Stimulated activated CD4-positive, alpha-beta T cell treated with anti-CD3 and anti-CD28 coated beads, Interleukin-15, amount 100 ng/mL, for 48 hours (primary cell): ENCODE measurements at places on chromosomes 7 and 10.

GRCh38 chr10:11209830-11210181 is 192.1 kb downstream of the CELF2 start:
- no peak for DNase-seq

- no peak for DNase-seq
Measured at GRCh38 chr7:3143869-3144775, 100.5 kb upstream of the CARD11 start.

GRCh38 chr7:154672659-154673415 is 330.1 kb downstream of the PAXIP1 start:
- no peak for DNase-seq

GRCh38 chr7:66696774-66697191 is 43.8 kb upstream of the RABGEF1 start:
- DNase-seq: no peak

DNA sequence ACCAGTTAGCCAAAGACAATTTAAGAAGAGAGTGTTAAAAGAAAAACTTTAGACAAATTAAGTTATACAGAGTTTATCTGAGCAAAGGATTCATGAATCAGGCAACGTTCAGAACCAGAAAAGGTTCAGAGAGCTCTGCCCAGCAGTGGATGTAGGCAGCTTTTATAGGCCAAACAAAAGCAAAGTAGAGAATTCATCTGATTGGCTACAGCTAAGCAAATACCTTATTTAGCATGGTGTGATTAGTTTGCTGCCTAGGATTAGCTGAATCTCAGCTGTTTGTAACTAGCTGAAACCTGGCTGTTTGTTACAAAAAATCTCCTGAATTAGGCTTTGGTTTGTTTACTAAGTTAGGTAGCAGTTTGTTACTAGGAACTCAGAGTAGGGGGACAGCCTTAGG is 66.0 kb downstream of the SLC25A40 start:
- DNase-seq: no peak

GRCh38 chr7:24500599-24500998 is 72.7 kb upstream of the PALS2 start:
- DNase-seq: no peak

- no peak for DNase-seq
Measured at GRCh38 chr10:43706166-43706565, 57.5 kb upstream of the ZNF32 start.

DNA sequence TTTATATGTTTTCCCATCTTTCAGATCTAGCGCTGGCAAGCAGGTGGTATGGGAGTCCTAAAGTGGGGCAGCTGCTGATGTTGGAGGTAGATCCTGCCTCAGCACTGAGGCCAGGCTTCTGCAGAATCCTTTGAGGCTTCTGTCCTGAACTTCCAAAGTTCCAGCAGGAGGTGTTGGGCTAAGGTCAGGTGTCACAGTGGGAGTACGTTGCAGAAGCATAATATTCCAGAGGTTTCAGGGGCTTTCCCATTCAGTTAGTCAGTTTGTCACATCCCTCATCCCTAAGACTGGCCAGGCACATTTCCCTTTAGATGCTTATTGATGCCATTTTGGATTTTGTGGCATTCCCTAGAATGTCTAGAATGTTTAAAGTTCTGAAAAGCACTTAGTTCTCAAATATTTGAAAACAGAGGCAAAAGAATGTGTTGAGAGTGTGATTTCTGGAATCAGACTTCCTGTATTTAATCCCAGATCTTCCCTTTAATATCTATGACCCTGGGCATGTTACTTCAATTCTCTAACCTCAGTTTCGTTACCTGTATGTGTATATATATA is 319.1 kb upstream of the PHYHIPL start:
- no peak for DNase-seq

DNA sequence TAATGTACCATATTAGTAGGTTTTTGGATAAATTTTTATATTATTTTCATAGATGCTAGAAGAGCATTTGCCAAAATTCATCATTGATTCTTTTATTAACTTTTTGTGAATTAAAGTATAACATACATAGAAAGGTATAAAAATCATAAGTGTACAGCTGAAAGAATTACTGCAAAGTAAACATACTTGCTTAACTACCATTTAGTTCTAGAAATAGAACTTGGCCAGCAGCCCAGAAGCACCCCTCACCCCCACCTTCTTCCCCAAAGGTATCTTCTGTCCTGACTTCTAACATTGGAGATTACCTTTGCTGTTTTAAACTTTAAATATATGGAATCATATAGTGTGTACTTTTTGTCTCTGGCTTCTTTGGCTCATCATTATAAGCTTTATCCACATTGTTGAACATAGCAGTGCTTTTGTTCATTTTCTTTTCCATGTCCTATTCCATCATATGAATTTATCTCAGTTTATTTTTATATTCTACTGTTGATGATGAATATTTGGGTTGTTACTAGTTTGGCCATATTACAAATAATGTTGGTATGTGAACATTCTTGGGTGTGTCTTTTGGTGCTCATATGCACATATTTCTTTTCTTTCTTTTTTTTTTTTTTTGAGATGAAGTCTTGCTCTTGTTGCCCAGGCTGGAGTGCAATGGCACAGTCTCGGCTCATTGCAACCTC is 142.8 kb downstream of the ADK start:
- no peak for DNase-seq

DNA sequence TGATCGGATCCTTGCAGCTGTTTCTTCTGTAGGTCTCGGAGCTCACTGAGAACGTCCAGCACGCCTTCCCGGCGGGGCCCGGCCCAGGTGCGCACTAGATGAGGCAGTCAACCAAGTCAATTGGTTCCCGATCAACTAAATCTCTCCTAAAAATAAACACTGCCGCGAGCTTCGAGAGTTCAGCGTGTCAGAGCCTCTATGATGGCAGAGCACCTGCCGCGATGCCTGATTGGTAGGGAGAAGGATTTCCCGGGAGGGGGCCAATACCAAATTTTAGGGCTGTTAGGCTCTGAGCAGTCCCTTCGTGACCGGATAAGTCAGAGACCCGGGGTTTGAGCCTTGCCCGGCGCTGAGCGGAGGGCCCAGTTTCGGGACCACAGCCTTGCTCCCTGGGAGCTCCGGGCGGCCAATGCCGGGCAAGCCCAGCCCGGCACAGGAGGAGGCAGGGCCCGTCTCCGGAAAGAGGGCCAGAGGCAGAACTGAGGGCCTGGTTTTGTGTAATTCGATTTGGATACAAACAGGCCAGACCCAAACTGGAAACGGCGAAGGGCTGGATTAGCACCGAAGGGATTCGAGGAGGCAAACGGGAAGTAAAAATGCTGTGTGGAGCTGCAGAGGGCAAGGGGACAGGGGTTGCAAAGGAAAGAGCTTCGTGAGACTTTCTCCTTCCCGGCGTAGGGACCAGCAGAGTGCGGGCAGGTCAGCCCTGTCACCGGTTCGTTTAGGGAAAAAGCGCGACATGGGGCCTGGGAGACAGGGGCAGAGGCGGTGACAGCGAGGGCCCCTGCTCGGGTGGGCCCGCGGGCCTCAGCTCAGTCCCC is 569 bp downstream of the SLC26A5 start:
- no peak for DNase-seq

DNA sequence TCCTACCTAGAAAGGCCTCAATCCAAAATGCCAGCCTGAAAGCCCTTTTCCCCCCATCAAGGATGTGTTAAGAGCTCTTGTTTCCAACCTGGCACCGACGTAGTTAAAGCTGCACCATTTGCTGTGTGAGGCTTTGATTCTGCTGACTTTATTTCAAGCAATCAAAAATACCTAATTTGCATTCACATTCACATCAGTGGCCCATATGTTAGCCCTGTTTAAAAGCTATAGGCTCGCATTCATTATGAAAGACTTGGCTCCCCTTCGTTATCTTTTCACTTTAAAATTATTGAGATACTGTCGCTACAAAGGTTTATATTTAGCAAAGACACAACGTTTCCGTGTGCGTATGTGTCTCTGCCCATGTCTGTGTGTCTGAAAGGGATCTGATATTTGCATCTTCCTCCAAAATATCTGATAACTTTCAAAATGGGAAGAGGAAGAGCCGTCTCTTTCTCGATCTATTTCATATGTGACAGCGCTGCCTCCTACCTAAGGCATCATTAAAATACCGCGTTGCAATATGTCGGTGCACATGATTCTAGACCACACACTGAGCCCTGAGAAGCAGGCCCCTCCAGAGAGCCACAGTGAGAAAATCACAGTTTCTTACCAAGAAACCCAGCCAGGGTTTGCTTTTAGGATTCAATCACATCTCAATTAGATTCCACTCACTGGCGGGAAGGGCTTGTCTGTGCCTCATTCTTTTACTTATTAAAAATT is 57.1 kb upstream of the ITPRID1 start:
- no peak for DNase-seq

DNA sequence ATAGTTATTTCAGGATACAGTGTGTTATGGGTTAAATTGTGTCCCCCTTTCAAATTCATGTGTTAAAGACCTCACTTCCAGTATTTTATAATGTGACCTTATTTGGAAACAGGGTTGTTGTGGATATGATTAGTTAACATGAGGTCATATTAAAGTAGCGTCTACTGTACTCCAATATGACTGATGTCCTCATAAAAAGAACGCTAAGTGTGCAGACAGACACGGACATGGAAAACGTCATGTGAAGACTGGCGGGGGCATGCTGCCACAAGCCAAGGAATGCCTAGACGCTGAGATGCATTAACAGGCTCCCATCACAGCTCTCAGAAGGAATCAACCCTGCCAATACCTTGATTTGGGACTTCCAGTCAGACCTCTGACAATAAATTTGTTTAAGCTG is 1.5 kb upstream of the WDR37 start:
- no peak for DNase-seq

DNA sequence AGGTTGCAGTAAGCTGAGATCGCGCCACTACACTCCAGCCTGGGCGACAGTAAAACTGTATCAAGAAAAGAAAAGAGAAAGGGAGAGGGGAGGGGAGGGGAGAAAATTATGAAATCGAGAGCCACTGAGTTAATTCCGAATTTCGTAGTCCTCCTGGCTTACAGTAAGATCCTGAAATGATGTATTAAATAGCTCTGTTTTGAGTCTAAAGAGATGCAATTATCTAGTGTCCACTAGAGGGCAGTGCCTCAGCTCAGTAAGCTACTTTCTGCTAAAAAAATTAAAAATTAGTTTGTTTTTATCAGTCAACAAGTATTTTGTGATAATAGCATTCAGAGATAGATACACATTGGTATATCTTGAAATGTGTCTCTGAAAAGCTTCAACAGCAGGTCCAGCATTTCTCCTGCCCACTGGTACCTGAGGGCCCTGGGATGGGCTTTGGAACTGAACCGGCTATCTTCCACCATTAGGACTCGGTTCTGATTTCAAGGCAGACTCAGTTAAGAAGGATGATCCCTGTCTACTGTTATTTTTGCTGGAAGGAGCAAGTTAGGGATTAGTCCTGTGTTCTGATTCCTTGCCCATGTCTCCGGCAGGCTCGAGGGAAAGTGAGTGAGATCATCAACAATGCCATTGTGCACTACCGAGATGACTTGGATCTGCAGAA is 19.5 kb downstream of the TSPAN33 start:
- no peak for DNase-seq

- no peak for DNase-seq
Measured at GRCh38 chr7:997404-998395, 14.7 kb downstream of the CYP2W1 start.

DNA sequence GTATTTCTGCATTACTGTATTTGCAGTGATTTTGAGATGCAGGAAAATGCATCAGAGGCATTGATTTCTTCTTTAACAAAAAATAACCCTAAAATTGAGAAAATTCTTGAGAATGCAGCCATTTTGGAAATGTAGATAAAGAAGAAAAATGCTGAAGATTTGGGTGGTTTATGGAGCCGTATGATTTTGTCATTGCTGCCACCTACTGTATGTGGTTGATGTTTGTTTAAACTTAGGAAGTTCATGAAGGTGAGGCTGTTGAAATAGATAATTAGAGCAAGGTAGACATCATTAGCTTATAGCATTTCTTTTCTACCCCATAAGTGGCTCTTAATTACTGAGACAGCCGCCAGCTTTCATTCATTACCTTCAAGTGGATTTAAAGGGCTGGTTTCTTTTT is 92.1 kb upstream of the SAMD8 start:
- DNase-seq: no peak

GRCh38 chr10:90818736-90819135 is 39.1 kb downstream of the HTR7 start:
- DNase-seq: no peak

DNA sequence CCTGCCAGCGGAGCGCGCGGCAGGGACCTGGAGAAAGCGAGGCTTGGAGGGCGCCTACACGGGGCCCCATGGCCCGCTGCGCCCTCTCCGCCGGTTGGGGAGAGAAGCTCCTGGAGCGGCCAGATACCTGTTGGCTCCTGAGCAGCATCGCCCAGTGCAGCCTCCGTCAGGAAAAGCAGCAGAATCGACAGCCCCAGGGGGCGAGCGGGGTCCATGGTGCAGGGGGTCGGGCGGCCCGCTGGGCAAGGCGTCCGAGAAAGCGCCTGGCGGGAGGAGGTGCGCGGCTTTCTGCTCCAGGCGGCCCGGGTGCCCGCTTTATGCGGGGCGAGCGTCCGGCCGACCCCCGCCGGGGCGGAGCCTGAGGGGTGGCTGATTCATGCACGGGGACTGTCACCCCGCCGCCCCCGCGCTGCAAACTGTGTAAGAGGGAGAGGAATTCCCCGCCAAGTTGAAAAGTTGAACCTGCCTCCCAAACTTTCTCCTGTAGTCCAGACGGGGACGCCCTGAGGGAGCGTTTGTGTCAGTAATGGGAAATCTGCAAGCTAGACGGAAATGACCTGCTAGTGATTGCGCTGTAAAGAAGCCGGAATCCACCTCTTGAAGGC is at the start of gene TFPI2:
Gene TFPI2, minus strand, starts transcription at position 290 of the 605 bp plus-strand sequence. Its CDS starts 75 bp downstream, at position 215.
- no peak for DNase-seq

- no peak for DNase-seq
Measured at GRCh38 chr7:92648067-92648466, 57.9 kb upstream of the FAM133B start.

DNA sequence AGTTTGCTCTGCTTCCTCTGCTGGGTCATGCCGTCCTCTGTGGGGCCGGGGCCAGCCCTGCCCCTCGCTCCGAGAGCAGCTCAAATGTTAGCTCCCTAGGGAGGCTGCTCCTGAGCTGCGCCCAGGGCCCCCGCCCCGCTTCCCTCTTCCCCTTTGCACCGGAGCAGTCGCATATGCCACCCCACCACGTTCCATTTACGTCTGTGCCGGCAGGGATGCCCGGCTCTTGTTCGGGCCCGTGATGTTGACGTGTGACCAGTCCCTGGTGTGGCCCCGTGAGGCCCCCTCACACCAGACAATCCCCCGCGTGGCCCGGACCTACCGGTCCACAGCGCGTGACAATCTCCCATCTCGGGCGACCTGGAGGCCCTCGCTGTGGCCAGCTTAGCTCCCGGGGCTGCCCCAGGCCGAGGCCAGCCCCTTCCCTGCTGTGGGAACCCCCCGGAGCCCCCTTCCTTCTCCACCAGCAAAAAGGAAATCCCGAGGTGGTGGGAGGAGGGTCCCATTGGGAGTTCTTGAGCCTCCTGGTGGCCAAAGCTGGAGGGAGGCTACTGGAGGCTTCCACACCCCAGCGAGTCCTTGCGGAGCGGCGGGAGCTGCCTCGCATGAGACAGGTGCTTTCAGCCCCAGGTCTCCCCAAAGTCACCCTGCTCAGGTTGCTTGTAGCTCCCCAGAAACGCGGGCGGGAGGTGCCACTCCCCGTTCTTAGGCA is 15.2 kb downstream of the FAM20C start:
- DNase-seq: no peak
